ENCODE measurements at places on chromosomes 1 and 21.

DNA sequence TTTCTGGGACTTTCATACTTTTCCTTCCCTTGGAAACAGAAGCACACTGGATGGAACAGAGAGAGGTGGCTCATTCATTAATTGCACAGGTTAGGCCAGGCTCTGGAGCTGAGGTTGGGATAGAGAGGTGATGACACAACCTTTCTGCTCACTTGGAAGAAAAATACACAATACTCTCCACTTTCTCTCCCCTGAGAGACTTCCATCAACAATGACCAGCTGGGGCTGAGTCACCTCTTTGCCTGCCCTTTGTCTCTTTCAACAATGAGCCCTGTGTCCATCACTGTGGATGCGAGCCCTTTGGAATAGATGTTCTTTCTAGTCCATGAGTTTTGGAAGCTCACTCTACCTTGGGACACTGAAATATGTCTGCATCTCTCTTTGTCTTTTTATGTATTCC, 43.1 kb downstream of the ATP2B4 start:
- no peak for DNase-seq

DNA sequence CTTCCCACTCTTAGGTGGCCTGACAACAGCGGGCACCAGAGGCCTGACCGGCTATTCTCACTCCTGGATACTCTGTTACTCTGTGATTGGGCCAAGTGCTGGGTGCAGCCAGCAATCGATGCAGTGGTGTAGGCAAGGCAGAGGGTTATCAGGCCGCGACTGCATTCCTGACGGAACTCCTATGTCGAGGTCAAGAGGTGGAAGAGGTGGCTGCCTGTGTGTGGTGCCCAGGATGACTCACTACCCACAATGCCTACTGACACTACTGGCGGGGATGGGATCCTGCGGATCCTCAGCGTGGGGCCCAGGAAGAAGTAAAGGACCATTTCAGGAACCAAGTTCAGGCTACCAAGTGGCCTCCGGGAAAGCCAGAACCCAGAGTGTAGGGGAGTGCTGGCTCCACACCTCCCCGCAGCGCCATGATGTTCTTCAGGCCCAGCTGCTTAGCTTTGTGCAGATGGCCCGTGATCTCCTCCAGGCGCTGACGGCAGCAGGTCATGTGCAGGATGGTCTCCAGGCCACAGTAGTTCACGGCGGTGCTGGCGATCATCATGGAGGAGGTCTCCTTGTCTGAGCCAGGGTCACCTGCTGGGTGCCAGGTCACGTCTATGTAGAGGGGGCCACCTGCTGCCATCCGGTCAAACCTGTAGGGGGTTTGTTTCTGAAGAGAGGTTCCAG, 4.9 kb downstream of the MTHFR start:
- DNase-seq = no peak

DNA sequence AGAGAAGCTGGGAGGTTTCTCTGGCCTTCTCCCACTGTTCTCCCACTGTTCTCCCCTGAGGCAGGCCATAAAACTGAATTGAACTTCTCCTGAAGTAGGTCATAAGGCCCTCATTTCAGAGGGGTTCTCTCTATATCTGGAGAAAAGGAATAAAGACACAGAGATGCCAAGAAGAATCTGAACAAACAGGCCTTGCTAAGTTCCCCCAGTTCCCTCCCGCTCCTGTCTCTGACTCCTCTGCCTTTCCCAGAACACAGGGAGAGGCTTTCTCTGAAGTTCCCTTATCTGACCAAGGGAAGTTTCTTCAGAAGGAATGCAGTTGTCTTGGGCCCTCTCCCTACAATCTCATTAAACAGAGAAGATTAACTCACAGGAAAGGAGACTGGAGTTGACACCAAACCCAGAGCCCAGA, 83.4 kb downstream of the SLC16A1 start:
- no peak for DNase-seq

DNA sequence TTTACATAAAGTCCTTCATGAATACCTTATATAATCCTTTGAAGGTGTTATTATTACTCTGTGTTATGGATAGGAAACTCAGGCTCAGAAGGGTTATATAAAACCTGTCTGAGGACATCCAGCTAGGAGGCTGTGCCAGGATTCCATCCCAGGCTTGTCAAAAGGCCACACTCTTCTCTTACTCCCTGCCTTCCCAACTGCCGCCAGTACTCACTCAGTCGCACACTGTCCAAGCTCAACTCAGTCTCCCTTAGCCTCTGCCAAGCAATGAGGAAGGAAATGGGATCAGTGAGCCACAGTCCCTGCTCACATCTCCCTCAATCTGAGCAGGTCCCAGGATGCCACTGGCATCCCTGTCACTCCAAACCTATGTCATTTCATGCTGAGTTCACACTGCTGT, 94.4 kb downstream of the NAV1 start:
- no peak for DNase-seq

- DNase-seq = no peak
Measured at GRCh38 chr1:94105581-94105952, 15.4 kb downstream of the ABCA4 start.
